ENCODE measurements at places on chromosomes 16 and 17. TPM values are rescaled to one million over a fixed set of nuclear protein-coding genes. Genes with fewer than 3 reads are reported as not detected.

The CIITA gene
- polyA plus RNA-seq = 1.8 TPM

The ASPSCR1 gene
- polyA plus RNA-seq = 80.2 TPM

The ZNF597 gene
- 2.3 TPM for polyA plus RNA-seq

The CLEC18C gene
- not detected for polyA plus RNA-seq

The RTN4RL1 gene
- 1.0 TPM for polyA plus RNA-seq

The CACNB1 gene
- polyA plus RNA-seq = 97.2 TPM

The CD300LB gene
- polyA plus RNA-seq = 0.07 TPM

The DBNDD1 gene
- not detected for polyA plus RNA-seq

Measured in muscle of arm (tissue), 14 donors.